ENCODE measurements at places on chromosomes 7 and 10.

GRCh38 chr7:77923419-77923818, 124.8 kb downstream of the PHTF2 start:
- DNase-seq: no peak

- no peak for DNase-seq
Measured at GRCh38 chr7:30927559-30927958, 15.9 kb downstream of the AQP1 start.

GRCh38 chr7:149430192-149430591, 30.7 kb downstream of the ZNF777 start:
- no peak for DNase-seq

- no peak for DNase-seq
Measured at GRCh38 chr7:129332254-129333035, 101.8 kb upstream of the STRIP2 start.

DNA sequence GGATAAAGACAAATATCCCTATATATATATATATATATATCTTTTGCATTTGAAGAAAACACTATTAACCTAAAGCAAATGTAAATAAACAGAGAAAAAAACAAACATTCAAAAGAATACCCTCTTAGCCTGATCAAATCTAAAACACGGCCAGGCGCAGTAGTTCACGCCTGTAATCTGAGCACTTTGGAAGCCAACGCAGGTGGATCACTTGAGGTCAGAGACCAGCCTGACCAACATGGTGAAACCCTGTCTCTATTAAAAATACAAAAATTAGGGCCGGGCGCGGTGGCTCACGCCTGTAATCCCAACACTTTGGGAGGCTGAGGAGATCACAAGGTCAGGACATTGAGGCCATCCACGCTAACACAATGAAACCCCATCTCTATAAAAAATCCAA, 9.2 kb downstream of the ANXA7 start:
- no peak for DNase-seq

DNA sequence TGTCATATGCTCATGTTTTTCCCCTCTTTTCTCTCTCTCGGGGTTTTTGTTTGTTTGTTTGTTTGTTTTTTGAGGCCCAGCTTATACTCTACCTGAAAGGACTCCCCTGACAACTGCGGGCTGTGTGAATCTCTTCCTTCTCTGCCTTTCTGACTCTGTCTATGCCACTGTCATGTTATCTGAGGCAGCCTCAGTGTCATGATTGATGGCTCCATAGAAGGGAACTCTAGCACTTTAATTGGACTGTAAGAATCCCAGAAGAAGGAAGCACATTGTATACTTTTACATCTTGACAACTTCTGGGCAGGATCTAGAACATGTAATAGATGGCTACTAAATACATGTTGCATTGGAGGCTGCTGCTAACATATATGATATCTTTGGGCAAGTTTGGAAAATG, 25.4 kb downstream of the AKR1B15 start:
- no peak for DNase-seq

DNA sequence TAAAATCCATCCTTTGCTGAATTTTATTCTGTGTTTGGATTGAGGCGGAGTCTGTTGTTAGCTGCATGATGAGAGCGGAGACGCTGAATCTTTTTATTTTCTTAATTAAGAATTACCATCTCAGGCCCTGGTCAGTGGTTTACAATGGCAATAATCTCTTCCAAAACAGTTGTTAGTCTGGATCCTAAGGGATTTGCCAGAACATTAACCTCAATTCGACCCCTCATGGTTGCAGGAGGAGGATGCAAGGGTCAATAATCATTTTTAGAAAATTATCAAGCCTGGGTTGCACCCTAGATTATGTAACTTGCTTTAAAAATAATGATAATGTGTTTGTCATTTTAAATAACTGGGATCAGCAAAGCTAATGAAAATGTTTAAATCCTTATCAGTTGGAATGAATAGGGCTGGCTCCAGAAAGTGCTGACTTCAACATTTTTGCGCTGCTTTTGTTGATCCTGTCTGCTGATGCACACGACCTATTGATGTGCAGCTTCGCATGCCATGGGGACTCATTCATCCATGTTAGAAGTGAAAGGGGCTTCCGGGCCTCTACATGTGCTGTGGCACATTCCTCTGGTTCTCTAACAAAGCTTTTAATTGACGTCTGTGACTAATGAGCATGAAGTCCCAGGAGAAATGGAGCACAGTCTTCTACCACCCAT, 80.7 kb upstream of the KIAA1217 start:
- DNase-seq: no peak

- no peak for DNase-seq
Measured at GRCh38 chr7:131035088-131035770, 292.4 kb upstream of the MKLN1 start.

DNA sequence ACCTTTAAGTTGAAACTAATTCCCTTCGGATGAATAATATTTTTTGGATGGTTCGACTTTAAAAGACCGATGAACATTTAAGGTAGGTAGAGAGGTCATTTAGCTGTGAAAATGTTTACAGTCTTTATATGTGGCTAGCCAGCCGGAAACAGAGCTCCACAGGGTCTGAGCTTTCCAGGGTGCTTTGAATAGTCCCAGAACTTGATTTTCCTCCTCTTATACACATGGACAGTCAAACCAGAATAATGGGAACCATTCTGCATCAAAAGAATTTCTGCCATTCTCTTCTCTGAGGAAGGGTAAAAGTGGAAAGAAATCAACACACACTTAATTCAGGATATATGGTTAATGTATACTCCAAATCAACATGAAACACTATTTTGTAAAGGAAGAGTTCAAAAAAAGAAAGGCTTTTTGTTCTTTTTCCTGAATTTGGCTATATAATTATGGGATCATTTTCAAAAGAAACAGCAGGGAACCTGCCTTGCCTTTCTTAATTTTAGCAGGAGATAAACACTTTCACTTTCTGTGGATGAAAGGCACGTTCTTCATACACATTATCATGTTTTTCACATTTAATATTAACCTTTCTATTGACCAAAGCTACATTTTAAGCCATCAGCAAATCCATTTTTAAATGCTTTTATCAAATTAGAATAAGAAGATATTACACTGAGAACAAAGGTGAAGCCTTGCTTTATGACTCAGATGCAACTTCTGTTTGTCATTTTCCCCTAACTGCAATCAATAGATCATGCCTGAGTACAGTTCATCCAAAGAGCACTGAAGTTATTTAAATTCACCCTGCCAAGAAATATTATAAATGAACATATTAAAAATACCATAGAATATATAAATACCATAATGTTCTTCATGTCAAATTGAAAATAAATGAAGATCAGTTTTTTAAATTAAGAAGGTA, 307.3 kb downstream of the THSD7A start:
- DNase-seq: no peak

- DNase-seq: no peak
Measured at GRCh38 chr10:43252166-43252782, 14.6 kb downstream of the RASGEF1A start.

- DNase-seq: no peak
Measured at GRCh38 chr7:37964196-37964595, 43.8 kb downstream of the EPDR1 start.

DNA sequence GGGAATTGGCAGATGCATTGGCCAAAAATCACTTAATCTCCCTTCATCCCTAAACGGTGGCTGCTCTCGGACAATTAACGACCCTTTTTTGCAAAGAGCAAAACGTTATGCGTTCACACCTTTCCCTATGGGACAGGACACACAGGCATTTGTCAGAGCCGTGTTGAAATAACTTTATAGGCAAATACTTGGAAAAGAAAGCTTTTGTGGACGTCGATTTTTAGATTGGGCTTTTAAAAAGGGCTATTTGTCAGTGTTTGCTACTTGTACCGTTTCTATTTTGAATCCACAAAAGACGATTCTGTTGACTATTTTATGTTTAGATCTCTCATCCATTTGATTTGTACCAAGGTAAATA, 245.6 kb downstream of the SLC25A13 start:
- no peak for DNase-seq

GRCh38 chr7:7820939-7821338, 102.5 kb upstream of the RPA3 start:
- no peak for DNase-seq

DNA sequence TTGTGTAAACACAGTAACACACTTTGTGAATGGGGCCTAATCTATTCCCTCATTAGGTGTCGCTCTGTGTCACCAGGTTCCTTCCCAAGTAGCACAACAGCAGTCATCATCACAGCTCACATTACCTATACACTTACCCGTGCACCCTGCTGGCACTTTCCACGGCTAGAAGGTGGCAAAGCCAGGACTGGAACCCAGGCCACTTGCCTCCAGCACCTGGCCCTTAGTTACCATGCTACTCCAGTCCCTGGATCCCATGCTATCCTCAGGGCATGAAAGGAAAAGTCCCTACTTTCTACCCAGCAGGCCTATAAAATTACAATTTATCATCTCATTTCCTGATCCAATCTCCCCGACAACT, 18.4 kb downstream of the SMURF1 start:
- DNase-seq: no peak

DNA sequence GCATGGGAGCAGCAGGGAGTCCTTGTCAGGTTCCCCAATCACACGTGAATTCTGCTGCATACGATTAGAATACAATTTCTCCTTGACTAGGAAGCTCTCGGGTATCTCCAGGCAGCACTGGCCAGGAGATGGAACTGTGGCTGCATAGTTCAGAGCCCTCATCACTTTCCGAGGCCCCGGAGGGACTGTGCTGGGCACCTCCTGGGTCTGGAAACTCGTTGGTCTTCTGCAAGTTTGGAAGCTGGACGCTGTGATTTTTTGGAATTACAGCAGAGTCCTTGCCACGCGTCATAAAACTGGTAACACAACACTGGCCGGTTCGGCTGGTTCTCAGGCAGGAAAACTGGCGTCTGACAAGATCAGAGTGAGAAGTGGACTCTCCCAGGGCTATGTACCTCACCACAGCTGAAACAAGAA, 216.1 kb downstream of the CCDC3 start:
- DNase-seq: no peak

DNA sequence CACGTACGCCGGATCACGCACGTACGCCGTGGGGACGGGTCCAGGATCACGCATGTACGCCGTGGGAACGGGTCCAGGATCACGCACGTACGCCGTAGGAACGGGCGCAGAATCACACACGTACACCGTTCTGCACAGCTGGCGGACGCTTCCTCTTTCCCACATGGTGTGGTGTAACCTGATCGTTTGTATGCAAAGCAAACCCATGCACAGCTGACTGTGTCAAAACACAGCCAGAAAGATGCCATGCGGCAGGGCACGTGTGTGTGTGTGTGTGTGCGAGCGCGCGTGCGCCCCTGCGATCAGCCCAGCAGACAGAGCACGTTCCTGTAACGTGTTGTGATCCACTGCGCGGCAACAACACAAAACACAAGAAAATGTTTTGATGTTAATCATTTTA, 573.6 kb downstream of the DNAJB6 start:
- no peak for DNase-seq

DNA sequence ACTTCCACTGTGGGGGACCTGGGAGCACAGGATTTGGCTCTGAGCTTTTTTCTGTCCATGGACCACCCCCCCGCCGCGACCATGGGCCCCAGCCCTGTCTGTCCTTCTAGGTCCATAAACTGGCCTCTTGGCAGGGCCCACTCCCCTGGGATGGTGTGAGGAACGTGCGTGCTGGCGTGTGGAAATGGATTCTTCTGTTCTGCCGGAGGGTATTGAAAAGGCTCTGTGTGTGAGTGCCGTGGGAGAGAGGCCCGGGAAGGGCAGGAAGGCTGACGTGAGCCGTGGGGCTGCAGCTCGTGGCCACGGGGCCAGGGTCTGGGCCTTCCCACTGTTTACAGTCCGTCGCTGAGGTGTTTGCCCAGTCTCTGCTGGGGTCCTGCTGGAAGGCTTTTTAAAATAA, 123.7 kb downstream of the GRK5 start:
- no peak for DNase-seq

GRCh38 chr10:124205432-124205831, 112.0 kb upstream of the CHST15 start:
- DNase-seq: no peak

- no peak for DNase-seq
Measured at GRCh38 chr7:151494298-151495284, 25.1 kb downstream of the RHEB start.

GRCh38 chr10:49385939-49386922, 9.7 kb downstream of the DRGX start:
- DNase-seq: no peak

GRCh38 chr10:119595676-119596515, 868 bp downstream of the TIAL1 start:
- peak; percentile 21 for DNase-seq

GRCh38 chr10:113859261-113859660, 4.8 kb downstream of the NHLRC2 start:
- no peak for DNase-seq

- no peak for DNase-seq
Measured at GRCh38 chr10:103681617-103682399, 173.6 kb downstream of the SH3PXD2A start.

- no peak for DNase-seq
Measured at GRCh38 chr10:112131346-112131745, 52.2 kb downstream of the GPAM start.

- no peak for DNase-seq
Measured at GRCh38 chr7:148815612-148816011, 68.5 kb downstream of the EZH2 start.

- no peak for DNase-seq
Measured at GRCh38 chr7:52233248-52233647, 802.2 kb upstream of the POM121L12 start.

- no peak for DNase-seq
Measured at GRCh38 chr10:126324826-126325225, 63.5 kb downstream of the ADAM12 start.

DNA sequence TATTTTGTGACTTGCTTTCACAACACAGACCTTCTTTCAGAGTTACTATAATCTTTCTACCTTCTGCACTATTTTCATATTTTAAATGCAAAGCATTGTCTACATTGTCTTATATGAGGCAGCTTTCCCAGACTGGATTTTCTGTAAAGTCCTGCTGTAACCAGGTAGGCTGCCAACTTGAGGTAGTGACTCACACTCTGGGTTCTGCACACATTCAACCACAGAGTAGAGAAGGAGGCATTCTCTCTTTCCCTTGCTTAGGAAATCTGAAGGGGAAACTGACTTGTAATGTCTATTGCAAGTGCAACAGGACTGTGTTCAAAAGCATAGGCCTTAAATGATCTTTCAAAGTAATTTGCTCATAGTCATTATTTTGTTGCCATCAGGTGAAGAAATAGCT, 461.4 kb downstream of the GRM8 start:
- no peak for DNase-seq

- DNase-seq: no peak
Measured at GRCh38 chr7:75914169-75914654, 743 bp upstream of the POR start.

GRCh38 chr7:116230191-116231005, 20.1 kb downstream of the TES start:
- DNase-seq: no peak

DNA sequence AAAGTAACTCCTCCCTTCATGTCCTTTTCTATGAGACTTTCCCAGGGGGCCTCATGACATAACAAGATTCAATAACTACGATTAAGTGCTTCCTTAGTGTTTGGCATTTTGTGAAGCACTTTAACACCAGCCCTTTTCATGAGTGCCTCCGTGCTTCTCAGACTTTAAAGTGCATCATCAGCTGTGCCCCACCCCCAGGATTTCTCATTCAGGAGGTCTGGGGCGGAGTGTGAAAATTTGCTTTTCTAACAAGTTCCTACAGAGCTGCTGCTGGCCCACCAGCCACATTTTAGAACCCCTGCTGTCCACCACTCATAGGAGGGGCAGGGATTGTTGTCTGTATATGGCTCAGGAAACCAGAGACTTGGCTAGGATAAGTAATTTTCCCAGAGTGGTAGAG, 445.3 kb downstream of the LRMDA start:
- DNase-seq: no peak
